Activated naive CD4-positive, alpha-beta T cell treated with anti-CD3 and anti-CD28 coated beads, Interleukin-2, amount 50 U/mL, for 16 hours (primary cell): ENCODE measurements at places on chromosomes 2 and 18.

GRCh38 chr2:88739985-88740600 is 48.6 kb downstream of the RPIA start:
- DNase-seq: peak; percentile 73

DNA sequence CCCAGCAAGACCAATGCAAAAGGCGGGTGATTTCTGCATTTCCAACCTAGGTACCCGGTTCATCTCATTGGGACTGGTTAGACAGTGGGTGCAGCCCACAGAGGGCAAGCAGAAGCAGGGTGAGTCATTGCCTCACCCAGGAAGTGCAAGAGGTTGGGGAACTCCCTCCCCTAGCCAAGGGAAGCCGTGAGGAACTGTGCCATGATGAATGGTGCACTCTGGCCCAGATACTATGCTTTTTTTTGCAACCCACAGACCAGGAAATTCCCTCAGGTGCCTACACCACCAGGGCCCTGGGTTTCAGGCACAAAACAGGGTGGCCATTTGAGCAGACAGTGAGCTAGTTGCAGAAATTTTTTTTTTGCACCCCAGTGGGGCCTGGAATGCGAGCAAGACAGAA is 662.6 kb upstream of the ACVR2A start:
- peak; percentile 15 for DNase-seq

- DNase-seq: no peak
Observed at GRCh38 chr2:235049069-235049468, 97.3 kb downstream of the SH3BP4 start.

DNA sequence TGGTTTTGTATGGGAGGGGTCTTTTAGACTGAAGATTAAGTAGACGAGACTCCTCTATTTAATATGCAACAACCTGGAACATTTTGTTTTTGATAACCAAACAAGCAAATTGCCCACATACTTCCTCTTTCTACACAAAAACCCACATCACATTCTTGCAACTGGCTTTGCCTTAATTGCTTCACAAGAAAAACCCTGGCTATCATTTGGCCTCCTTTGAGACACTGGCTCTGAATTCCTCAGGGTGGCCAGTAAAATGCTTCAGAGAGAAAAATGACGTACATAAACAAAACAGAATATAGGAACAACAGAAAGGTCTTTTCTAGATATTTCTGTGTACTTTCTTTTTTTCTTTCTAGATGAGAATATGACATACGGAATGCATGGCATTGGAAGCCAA is 103.0 kb downstream of the TRIB2 start:
- no peak for DNase-seq

- DNase-seq: no peak
Observed at GRCh38 chr2:210928714-210929113, 372.3 kb downstream of the CPS1 start.

- no peak for DNase-seq
Observed at GRCh38 chr2:26989156-26989555, 18.7 kb downstream of the MAPRE3 start.

- DNase-seq: no peak
Observed at GRCh38 chr2:31429759-31430438, 15.4 kb upstream of the XDH start.

DNA sequence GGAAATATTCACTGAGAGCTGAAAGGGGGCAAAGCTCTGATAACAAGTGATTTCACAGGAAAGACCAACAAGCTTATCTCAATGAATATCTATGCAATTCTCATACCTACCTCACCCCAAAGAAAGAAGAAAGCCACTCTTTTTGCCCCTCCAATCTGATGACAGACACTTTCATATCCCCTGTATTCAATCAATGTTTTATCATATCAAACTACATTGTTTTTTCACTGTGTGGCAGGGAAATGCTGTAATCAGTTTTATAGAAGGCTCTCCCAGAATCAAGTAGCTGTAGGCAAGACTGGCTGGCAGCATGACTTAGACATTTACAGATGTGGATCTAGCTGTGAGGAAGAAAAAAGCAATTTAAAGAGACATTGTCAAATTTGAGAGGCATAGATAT is 81.3 kb upstream of the PIK3C3 start:
- no peak for DNase-seq

- DNase-seq: no peak
Observed at GRCh38 chr2:171522052-171522787, at the start of gene CYBRD1. CYBRD1 (plus strand) TSS chr2:171522474; CDS start chr2:171522546, 72 bp downstream.

GRCh38 chr2:1864981-1865421 is 120.7 kb upstream of the PXDN start:
- no peak for DNase-seq

DNA sequence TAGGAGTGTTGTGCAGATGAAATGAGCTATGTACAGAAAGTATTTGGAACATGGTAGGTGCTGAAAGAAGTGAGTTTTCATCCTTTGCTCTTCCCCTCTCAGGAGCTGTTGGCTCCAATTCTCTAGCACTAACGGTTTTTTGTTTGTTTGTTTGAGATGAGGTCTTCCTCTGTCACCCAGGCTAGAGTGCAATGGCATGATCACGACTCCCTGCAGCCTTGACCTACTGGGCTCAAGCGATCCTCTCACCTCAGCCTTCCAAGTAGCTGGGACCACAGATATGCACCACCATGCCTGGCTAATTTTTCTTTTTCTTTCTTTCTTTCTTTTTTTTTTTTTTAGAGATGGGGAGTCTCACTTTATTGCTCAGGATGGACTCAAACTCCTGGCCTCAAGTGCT is 12.8 kb downstream of the ABCG5 start:
- no peak for DNase-seq

GRCh38 chr2:109172556-109173105 is 43.6 kb downstream of the SH3RF3 start:
- DNase-seq: no peak

- no peak for DNase-seq
Observed at GRCh38 chr2:110881908-110882307, 149.5 kb downstream of the ACOXL start.

GRCh38 chr2:122692400-122693083 is 937.1 kb downstream of the TSN start:
- DNase-seq: no peak

DNA sequence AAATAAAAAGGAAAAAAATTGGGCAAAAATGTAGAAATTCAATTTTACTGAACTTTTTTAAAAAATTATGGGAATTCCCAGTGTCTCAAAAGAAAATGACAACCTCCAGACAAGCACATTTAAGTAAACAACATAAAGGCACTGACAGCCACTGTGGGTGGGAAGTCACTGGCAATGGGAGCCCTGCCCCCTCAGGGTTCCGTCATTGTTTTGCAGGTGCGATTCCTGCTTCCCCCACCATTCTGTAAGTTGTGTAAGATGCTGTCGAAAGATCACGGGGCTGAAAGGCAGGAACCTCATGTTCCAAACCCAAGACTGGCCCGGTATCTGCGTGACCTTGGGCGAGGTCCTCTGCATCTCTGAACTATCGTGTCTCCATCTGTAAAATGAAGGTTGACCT is 15.8 kb upstream of the ASPRV1 start:
- DNase-seq: no peak

DNA sequence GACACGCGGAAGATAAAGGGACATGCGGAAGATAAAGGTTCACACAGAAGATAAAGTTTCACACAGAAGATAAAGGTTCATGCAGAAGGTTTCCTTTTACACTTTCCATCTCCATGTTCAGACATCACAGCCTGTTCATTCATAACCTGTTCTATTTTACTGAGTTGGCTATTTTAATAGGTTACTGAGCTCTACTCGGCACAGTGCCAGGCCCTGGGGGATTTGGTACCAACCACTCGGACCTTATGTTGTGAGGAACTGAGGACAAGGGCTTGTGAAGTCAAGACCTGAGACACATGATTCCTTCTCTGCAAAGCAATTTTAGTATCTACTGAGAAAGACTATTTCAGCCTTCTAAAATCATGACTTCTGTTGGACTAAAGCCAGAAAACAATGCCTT is 75.0 kb upstream of the ALKAL2 start:
- no peak for DNase-seq

DNA sequence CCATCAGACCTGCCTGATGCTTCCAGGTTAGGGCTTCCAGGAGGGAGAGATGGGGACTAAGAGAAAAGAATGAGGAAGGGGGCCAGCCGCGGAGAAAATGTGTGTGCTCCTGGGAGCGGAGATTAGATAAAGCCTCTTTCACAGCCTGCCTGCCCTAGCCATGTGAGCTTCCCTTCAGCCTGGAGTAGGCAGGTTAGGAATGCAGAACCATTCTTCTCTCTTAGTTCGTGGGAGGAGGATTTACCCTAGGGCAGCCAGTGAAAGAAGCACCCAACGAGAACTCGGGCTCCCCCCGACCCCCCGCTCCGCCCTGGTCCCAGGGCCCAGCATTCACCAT is 36.1 kb downstream of the POMC start:
- DNase-seq: no peak

GRCh38 chr2:74250189-74250631 is 51.8 kb downstream of the MTHFD2 start:
- peak; percentile 62 for DNase-seq

GRCh38 chr2:221005338-221005737 is 566.8 kb downstream of the EPHA4 start:
- DNase-seq: no peak

DNA sequence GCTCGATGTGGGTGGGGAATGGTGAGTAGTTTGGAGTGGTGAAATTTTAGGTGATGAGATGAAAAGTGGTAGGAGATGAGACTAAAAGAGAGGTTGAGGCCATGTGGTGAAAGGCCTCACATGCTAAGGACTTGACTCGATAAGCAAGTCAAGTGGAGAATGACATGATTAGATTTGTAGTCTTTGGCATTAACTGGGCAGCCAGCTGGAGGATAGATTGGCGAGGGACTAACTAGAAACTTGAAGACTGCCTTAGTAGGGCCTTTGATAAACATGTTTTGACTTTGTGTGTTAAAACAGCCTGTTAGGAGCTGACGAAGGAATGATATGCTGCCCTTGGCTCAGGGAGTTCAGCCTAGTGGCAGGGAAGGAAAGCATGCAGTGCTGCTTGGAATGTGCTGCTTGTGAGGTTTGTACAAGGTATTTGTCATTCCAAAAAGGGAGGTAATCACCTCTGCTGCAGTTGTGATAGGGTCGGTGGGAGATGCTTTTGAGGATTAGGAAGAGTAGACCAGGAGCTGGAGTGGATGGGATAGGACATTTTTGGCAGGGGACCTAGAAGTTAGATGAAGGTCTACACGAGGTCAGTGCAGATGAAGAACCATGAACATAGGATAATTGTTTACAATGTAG is 22.0 kb downstream of the PHLPP1 start:
- no peak for DNase-seq
